Caco-2 (cell line): ENCODE measurements at places on chromosomes 4 and X. TPM values are rescaled to one million over a fixed set of nuclear protein-coding genes. Genes with fewer than 3 reads are reported as not detected.

GRCh38 chr4:14117575-14118238 is 490.2 kb upstream of the BOD1L1 start:
- no peak for DNase-seq

DNA sequence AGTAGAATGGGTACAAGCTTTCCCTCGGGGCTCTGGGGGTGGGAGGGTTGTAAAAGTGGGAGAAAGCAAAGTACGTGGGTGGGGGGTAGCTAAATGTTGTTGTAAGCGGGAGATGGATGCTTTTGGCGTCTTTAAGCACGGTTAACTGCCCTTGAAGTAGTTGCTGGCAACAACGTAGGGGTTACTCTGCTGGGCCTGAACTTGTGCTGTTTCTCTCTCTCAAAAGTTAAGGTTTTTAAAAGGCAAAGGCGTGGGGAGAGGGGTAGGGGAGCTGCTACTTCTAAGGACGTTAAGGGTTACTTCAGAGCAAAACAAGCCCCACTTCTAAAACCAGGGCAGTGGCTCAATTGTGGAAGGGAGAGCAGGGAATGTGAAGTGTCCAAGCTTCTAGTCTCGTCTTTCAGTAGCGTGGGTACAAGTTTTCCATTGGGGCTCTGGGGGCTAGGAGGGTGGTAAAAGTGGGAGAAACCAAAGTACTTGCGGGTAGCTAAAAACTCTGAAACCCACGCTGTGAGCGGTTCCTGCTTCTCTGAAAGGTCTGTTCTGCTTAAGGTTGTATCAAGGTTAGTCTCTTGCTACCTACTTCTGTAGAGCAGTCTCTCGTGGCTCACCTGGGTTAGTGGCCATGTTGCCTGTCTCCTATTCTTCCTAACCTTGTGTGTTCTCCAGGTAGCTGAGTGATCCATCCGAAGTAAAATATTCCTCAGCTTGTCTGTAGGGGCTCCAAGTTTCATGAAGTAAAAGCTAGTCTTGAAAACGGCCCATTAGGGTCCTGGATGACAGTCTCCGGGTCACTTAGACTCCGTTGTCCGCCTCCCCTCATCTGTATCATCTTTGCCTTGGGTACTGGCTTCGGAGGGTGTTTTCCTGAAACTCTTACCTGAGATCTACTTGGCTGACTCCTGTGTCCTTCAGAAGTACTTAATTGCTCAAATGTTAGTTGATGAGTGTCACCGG is 1.7 kb upstream of the WDR1 start:
- no peak for DNase-seq

- DNase-seq: no peak
Observed at GRCh38 chrX:132815643-132816042, 142.8 kb downstream of the HS6ST2 start.

DNA sequence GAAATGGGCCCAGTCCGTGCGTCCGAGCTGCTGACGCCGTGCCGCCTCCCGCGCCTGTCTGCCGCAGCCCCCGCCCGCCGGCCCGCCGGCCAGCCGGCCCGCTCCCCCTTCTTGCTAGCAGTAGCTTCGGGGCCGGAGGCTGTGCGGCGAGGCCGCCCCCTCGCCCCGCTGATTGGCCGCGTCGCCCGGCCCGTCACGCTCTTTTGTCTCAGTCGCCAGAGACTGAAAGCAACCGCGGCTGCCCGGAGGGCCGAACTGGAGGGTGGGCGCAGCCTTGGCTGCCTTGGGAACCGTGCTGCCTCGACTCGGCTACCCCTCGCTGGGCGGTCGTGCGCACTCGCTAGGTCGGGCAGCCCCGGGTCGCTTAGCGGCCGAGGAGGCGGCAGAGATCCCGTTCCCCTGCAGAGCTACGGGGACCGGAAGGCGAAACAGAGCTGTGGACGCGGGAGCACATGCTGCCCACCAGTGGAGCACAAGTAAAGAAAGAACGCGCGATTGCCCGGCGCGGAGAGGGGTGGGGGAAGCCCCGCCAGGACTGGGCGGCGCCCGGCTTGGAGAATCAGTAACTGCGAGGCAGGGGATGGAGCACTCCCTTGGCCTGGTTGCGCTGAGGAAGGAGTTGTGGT is at the start of gene ZCCHC18:
Gene ZCCHC18 (plus strand): TSS at position 198 of the 626 bp plus-strand sequence. CDS start 1,589 bp downstream, outside the sequence.
- DNase-seq: peak; percentile 38

- peak; percentile 48 for DNase-seq
Observed at GRCh38 chr4:88008122-88008742, 797 bp downstream of the PKD2 start.

GRCh38 chr4:85557016-85557901 is 82.3 kb downstream of the ARHGAP24 start:
- no peak for DNase-seq

GRCh38 chrX:39822133-39822748 is 275.5 kb downstream of the BCOR start:
- DNase-seq: no peak

DNA sequence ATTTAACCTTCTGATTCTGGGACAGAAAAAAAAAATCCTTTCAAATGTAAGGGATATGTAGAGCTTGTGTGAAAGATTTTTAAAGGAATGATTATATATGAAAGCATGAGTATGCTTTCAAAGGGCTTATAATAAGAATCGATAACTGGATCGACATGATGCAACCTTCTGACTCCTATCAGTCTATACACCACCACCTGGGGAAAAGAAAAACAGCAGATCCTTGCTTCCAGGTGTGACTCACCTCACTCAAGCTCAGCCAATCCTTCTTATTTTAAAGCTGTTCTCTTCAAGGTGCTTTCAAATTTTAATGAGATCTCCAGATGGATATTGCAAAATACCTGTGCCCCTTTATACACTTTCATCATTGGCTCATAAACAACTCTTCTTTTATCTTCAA is 102.1 kb upstream of the EDNRA start:
- no peak for DNase-seq

DNA sequence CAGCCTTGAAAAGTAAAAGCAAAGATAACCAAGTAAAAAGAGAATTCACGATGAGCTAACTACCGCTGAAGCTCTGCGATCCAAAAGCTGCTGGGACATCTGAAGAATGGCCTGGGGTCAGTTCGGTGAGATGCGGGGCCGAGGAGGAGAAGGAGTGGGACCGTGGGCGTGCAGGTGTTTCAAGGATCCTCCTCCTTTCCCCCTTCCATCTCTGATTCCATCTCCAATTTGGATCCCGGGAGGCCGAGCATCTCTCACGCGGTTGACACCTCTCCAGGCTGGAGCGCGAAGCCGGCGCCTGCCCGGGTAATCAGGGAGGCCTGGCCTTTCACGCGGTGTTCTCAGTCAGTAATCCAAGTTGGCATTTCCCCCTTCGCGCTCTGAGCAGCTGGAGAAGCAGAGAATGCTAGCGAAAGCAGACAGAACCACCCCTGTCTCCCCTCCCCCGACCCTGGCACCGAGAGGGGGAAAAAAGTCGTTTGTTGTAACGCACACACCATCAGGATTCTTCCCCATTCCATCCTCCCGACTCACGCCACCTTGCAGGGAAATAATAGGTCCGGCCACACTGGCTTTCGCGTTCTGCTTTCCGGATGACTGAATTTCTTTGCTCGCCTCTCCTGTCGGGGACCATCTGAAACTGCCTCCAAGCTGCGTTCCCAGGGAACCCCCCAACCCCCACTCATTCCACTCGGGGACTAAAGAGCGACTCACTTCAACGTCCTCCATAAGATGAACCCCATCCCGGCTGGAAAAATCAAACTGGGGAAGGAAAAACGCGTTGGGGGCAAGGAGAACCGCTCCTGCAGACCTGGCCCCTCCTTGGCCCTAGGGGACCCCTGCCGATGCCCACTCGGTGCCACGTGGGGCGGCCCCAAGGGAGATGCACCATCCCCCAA is 6.5 kb downstream of the NEUROG2 start:
- no peak for DNase-seq

GRCh38 chr4:3371033-3372001 is 70.5 kb upstream of the HGFAC start:
- no peak for DNase-seq

- DNase-seq: no peak
Observed at GRCh38 chr4:120816296-120816965, 106.1 kb downstream of the PRDM5 start.

The MAGEB2 gene
- total RNA-seq: not detected in 2 replicates

The PQBP1 gene
- total RNA-seq: 111 and 114 TPM in 2 replicates

The MMAA gene
- total RNA-seq: 1.7 and 3.3 TPM in 2 replicates

The QDPR gene
- total RNA-seq: 44.8 and 47.3 TPM in 2 replicates

The HAND2 gene
- total RNA-seq: not detected in 2 replicates

The FAM149A gene
- total RNA-seq: 5.1 and 6.6 TPM in 2 replicates

The XK gene
- 1.7 and 2.6 TPM in 2 replicates for total RNA-seq

The SYP gene
- 18.3 and 23.3 TPM in 2 replicates for total RNA-seq
